MV-4-11 (cell line): ENCODE measurements at places on chromosomes 1 and 21.

DNA sequence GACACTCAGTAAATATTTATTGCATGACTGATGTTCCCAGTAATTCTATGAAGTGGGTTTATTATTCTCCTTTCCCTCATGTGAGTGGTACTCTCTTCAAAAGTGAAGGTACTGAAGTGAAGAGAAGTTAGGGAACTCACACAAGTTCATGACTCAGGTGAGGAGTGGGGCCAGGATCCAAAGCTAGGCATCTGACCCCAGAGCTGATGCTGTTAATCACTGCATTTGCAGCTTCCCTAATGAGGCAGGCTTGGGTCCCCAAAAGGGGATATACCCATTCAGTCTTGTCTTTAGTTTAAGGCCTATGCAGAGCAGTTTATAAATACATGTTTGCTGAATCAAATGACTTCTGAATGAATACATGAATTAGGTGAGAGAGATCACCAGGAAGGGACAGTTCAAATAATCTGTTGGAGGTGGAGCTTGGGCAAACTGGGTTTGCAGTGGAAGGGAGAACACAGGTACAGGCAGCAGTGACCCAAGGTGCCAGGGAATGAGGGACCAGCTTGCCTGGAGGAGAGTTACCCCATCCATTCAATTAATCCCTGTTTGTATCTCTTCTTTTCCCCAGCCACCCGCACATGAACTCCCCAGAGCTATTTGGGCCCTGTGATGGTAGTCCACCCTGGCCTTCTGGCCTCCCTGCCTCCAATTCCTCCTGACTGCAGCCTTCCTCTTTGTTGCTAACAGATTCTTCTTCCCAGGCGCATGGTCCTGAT is 2.0 kb downstream of the CD58 start:
- DNase-seq, result no peak

DNA sequence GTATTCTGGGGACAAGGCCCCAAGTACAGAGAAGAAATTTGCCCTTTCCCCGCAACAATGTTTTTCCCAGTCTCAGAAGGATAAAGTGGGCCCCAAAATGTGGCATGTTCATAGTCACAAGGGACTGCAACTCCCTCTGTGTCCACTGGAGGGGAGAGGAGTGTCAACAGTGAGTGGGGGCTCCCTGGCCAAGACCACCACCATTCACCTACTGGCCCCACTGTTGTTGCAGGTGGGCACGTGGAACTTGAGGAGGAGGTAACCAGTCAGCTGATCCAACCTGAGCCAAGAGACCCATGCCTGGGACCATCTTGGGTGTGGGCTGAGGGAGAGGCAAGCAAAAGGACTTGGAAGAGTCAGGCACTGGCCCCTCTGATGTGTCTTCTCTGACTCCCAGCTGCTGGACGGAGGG is 777 bp downstream of the NUDT17 start:
- peak; percentile 6 for DNase-seq

DNA sequence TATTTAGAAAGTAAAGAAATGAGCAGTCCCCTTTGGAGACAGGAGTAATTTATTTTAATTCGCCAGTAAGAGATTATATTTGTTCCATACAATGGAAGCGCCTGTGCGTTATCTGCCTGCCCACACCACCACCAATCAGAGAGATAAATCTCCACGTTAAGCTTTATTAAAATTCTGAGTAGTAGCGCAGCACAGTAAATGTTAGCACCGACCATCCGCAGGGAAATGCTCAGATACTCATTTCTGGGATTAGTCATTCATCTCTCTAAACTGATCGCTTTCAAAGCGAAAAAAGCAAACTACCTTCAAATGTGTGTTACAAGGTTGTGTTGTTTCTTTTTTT is 1.2 kb downstream of the ETS2 start:
- no peak for DNase-seq

DNA sequence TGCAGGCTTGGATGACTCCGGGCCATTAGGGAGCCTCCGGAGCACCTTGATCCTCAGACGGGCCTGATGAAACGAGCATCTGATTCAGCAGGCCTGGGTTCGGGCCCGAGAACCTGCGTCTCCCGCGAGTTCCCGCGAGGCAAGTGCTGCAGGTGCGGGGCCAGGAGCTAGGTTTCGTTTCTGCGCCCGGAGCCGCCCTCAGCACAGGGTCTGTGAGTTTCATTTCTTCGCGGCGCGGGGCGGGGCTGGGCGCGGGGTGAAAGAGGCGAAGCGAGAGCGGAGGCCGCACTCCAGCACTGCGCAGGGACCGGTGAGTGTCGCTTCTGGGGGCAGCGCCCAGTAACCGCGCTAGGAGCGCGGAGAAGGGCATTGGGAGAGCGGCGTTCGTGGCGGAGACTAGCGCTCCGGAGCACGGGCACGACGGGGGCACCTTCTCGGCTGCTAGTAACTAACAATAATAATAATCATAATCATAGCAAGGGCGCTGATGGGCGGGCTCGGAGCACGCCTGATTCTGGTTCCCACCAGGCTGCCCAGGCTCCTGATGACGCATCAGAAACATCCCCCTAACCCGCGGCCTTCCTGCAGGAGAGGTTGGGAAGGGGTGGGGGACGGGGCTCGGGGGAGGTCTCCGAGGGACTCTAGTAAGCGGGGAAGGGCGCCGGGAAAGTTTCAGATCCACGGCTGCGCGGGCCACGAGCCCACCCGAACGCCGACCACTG is at the start of gene MX1:
TSS of gene MX1 (plus strand) at position 286 of the 722 bp plus-strand sequence. CDS start 5,832 bp downstream, outside the sequence.
- DNase-seq, result peak; percentile 4

- DNase-seq, result no peak
These were observed 53.1 kb downstream of the MYOM3 start for GRCh38 chr1:24058671-24059455.

- no peak for DNase-seq
These were observed 1.3 kb downstream of the ATP6V0B start for GRCh38 chr1:43976045-43976444.

- DNase-seq, result no peak
These were observed 8.7 kb downstream of the PKNOX1 start for GRCh38 chr21:42983103-42983502.

DNA sequence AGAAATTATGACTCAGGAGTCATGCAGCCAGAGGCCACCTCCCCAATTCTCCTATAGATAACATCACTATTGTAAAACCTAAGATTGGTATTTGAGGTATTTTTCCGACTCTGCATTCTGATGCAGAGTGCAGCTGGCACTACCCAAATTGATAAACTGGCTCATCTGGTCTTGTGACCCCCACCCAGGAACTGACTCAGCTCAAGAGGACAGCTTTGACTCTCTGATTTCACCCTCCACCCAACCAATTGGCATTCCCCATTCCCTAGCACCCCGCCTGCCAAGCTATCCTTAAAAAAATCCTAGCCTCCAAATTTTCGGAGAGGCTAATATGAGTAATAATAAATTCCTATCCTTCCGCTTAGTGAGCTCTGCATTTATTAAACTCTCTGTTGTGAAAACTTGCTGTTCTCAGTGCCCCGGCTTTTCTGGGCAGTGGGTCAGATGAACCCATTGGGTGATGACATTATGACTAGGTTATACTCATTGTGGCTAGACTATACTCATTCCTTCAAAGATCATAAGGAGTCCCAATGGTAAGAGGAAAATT is 39.4 kb upstream of the EPS15 start:
- DNase-seq, result no peak

- no peak for DNase-seq
These were observed 49.0 kb downstream of the RGS7 start for GRCh38 chr1:241308011-241308410.

DNA sequence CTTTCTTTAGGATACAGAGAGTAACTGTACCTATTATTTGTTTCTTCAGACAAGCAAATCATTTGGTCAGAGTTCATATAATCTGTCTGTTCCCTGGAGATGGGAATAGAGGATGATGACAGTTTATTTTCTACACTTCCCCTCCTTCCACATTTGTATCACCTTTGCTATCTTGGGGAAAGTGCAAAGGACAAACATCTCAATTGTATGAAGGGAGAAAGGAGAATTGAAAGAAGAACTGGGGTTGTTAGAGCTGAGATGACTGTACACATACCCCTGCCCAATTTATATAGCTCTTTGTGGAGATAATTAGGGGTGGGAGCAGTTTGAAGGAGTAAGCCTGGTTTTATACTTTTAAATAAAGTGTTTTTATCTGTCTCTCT is 14.0 kb downstream of the POLR3GL start:
- DNase-seq, result peak; percentile 36

DNA sequence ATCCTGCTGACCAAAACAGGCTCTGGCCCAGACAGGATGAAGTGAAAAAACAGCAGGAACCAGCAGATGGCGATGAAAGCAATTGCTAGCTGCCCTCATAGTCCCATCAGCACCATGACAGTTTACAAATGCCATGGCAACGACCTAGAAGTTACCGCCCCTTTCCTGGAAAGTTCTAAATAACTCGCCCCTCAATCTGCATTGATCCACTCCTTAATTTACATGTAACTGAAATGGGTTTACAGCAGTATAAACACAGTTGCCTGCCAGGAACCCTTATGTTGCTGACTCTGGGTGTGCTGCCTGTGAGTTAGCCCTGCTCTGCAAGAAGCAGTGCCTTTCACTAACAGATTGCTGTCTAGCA is 65.5 kb upstream of the CR1L start:
- peak; percentile 51 for DNase-seq

DNA sequence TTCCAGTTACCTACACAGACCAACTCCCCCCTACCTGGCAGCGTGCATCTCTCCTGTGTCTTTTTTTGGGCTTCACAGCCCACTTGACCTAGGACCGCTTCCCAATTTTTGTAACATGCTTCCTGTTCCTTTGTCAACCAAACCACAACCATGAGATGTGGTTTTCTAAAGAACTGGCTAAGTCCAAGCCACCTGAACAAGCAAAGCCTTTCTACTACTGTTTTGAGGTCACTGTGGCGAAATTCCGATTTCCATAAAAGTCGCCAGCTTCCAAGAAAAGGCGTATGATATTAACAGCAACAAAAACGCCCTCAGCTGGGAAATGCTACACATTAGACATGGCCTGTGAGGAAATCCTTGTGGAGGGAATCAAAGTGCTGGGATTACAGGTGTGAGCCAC is 12.7 kb upstream of the AK2 start:
- peak; percentile 88 for DNase-seq

DNA sequence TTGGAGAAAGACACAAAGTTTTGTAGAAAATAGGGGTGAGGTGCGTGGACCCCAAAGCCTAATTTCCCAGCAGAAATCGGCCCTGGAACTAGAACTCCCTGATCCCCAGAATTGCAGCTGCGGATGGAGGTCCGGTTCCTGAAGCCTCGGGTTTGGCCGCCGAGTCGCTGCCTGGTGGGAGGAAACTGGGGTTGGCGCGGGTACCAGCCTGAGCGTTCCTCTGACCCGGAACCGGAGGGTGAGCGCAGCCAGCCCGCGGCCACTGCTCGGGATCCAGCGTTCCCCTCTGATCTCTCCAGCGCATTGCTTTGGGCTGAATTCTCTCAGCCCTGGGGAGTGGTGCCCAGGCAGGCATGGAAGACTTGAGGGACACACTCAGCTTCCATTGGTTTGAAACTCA is 1.6 kb downstream of the ST6GALNAC5 start:
- no peak for DNase-seq

GRCh38 chr1:41878911-41879310 is 39.8 kb downstream of the HIVEP3 start:
- DNase-seq, result no peak

- peak; percentile 65 for DNase-seq
These were observed 179.6 kb downstream of the DHRS3 start for GRCh38 chr1:12438349-12438924.

DNA sequence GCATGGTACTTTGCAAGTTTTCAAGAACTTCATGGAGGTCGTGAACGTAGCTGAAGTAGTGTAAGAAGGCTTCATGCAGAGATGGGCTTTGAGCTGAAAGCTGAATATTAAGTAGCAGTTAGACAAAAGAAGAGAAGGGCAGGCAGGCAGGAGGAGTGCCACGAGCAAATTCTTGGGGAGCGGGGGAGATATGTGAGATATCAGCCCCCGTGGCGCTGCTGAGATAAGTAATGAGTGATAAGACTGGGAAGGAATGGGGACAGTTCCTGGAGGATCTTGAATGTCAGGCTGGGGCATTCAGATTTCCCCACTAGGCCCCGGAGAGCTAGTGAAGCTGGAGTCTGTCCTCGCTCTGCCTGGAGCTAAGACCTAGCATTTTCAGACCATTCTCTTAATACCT is 27.9 kb upstream of the KIRREL1 start:
- DNase-seq, result no peak

GRCh38 chr1:7326366-7326765 is 444.7 kb upstream of the VAMP3 start:
- DNase-seq, result no peak

DNA sequence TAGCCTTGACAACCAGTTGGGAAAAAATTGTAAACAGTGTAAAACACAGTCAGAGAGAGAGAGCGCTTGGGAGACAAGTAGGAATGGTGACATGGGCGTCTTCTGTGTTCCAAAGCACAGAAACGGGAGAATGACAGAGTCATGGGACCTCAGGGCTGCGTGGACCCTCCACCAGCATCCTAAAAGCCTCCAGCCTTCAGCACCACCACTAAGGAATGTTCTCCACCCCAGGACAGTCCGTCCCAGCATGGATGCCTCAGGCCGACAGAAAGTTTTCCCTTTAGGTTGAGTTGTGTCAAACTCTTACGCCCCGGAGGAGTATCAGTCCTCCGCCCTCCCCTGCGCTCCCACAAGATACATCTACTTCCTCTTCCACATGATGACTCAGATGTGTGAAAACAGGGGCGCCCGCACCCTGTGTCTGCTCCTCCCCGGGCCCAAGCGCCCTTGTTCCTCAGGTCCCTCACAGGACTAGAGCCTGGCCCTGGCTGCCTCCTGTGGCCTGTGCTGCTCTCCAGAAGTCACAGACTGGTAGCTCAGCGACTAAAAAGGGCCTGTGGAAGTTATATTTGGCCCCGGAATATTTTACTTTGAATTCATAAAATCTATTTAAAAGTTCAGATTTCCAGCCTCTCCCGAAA is 63.9 kb upstream of the EFHD2 start:
- peak; percentile 94 for DNase-seq

DNA sequence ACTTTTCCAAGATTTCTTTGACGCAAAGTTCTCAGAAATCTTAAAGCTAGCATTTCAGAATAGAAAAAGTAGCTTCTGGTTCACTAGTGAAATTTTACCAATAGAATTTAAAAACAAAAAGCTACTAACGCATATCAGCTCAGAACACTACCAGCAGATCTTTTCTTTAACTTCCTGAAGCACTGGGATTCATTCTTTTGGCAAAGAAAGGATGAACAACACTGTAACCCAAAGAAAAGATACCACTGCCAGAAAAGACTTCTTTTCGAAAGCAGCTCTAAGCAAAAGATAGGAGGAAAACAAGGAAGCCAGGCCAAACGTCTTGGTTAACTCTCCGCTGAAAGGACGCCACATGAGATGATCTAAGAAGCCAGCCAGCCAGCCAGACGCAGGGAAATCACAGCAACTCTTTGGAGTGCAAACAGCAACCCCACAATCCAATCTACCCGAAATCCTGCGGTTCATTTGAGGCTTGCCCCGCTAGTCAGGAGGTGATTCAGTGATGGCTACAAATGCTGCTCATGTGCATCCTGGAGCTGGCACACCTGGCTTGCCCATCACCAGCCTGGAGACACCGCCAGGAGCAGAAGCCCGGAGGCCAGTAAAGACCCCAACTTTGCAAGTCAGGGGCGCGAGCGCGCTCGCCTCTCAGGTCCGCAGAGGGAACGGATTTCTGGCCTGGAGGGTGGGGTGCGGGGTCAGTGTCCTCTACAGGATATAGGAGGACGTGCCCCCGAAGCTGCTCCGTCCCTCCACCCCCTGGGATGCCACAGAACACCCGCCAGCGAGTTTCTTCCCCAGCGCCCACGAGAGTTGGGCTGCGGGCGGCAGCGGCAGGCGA is 812 bp downstream of the NBPF1 start:
- peak; percentile 40 for DNase-seq
